Hippocampal formation (tissue), 2 donors: ENCODE measurements at places on chromosomes 3 and 15.

GRCh38 chr3:28917895-28918475 is 362.9 kb upstream of the RBMS3 start:
- DNase-seq, result no peak

- DNase-seq, result no peak
Measured at GRCh38 chr3:58210761-58211460, at the start of gene DNASE1L3. Gene DNASE1L3 (minus strand): TSS chr3:58210972. CDS start chr3:58210906, 66 bp downstream.

DNA sequence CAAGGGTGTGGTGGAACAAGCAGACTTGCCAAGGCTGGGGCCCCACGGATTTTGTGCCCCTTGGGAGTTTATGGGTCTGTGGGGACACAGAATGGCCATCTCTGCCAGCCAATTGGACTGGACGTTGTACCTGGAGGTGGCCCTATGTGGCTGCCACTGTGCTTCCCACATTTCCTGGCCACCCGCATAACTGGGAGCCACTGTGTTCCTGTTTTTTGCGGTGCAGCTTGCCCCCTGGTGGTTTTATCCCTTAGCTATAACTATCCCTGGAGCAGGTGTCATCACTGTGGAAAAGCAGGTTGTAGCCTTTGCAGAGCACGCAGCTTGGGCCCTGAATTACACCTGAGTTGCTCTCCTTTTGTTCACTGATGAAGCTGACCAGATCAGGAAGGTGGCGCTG is 306.3 kb downstream of the ZPLD1 start:
- no peak for DNase-seq

DNA sequence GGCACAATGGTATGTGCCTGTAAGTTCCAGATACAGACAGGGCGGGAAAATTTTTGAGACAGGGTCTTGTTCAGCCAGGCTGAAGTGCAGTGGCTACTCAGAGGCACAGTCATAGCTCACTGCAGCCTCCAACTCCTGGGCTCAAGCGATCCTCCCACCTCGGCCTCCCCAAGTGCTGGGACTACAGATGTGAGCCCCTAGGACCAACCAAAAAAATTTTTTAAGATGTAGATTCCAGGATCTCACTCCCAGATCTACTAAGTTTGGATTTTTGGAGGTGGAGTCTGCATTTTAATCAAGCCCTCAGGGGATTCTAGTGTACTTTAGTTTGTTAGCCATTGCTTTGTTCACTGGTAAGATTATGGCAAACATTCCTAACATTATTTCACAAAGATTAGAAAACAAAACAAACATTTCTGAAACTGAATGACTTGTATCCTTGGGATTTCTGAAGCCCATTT is 2.7 kb downstream of the LIPH start:
- no peak for DNase-seq

DNA sequence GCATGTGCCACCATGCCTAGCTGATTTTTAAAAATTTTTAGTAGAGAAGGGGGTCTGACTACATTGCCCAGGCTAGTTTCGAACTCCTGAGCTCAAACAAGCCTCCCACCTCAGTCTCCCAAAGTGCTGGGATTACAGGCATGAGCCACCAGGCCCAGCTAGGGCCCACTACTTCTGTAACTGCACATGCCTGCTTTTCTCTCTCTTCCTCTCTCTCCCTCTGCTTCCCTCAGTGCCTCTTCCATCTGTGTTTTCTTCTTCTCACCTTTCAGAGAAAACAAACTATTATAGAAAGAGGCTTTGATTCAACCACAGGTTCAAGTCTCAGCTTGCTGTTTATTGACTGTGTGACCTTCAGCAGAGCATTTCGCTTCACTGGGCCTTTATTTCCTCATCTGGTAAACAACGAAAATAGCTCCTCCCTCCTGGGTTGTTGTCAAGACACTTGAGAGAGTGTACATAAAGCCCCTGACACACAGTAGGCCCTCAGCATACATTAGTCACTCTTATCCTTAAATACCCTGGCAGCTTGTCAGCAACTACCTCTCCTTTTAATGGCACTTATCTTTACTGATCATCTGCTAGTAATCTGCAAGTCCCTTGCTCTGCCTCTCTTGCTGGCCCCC is 10.2 kb downstream of the TADA3 start:
- no peak for DNase-seq

- DNase-seq, result no peak
Measured at GRCh38 chr15:68145706-68146105, 59.4 kb downstream of the CALML4 start.

DNA sequence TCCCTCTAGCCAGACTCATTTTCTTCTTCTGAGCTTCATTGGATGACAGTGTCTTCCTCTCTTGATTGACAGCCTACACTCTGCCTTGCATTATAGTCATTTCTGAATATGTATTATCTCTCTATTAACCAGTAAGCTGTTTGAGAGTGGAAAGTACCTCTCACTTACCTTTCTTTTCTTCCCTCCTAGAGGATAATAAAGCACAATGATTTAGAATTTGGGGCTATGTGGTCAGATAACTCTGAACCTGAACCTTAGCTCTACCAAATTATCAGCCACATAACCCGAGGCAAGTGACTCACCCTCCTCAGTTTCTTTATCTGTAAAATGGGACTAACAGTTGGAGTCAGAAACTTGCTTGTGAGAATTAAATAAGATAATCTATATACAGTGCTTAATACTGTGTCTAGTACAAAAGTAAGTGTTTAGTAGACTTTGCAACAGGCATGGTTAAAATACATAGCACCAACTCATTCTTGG is 331.8 kb upstream of the TBL1XR1 start:
- DNase-seq, result no peak

- no peak for DNase-seq
Measured at GRCh38 chr3:139332092-139332491, 11.7 kb upstream of the MRPS22 start.

- DNase-seq, result no peak
Measured at GRCh38 chr3:120670576-120670975, 11.5 kb downstream of the HGD start.

- no peak for DNase-seq
Measured at GRCh38 chr3:143041903-143042302, 40.5 kb downstream of the U2SURP start.

DNA sequence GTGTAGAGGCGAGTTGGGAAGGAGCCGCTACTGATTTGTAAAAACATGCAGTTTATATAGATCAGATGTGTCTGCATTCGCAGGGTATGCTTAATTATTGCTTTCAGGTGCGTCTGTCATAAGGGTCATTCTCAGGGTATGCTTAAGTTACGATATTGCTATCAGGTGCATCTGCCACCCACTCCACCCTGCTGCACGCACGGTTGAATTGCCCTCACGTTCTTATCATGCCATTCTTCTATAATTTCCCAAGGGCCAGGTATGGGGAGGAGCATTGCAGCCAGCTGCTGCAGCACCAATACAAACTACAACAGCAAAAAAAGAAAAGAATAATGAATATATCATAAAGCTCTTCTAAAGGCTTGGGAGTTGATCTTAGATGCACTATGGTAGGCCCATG is 230.0 kb downstream of the KBTBD8 start:
- DNase-seq, result no peak

GRCh38 chr3:46300461-46300789 is 53.5 kb upstream of the CCR2 start:
- DNase-seq, result no peak

- no peak for DNase-seq
Measured at GRCh38 chr15:89136818-89137772, 48.8 kb downstream of the ABHD2 start.

DNA sequence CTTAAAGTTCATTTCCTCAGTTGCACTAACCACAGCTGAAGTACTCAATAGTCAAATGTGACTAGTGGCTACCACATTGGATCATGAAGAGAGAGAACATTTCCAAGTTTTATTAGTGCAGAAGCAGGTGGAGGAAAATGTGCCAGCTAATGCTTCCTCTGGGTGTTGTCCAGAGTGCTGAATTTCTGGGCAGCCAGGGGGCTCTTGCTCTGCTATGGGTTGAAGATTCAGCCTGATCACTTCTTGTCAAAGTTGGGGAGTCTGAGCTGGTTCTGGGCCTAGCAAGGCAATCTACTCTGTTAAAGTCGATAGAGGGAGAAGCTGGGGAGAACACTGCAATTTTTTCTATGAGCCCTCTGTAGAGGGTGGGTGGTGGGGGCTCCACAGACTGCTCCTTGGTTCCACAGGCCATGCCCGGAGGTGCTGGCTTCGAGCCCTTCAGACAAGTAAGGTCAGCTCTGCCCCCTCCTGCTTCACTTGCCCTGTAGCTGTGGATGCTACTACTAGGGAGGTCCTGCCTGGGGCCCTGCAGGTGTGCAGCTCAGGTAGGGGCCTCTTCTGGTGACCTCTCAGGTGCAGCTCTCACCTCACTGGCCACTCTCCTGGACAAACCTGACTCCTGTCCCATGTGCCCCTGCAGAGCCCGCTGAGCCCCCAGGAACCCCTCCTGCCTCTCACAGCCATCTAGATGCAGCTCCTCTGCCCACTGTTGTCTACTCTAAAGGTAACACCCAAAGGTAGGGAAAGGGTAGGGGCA is 8.2 kb downstream of the ALG3 start:
- DNase-seq, result no peak

GRCh38 chr3:174620855-174621472 is 238.2 kb upstream of the NAALADL2 start:
- no peak for DNase-seq

DNA sequence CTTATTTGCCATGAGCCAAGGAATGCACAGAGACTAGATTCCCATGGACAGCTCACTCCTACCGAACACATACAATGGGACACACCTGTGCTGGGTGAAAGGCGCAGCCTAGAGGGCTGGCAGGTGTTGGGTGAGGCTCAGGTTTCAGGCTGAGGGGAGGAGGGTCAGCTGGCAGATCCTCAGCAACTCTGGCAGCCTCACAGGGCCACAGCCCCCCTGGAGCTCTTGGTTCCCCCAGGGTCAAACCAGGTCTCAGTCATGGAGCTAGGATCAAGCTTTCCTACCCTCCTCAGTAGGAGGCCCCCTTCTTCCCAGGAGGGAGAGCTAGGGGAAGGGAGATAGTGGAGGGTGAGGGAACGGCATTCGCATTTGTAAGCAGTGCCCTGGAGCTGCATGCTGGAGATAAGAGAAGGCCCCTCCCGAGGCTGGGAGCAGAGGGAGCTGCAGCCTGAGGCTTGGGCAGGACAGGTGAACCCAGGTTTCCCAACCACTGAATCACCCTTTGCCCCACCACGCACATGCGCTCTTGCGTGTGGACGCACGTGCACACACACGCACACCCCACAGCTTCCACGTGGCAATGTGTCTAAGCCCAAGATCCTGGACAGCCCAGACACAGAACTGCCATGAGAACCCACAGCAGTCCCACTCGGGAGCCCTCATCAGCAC is 26.3 kb upstream of the TFRC start:
- DNase-seq, result no peak

GRCh38 chr15:94029495-94029894 is 201.9 kb upstream of the MCTP2 start:
- DNase-seq, result no peak

GRCh38 chr15:61175024-61175423 is 54.1 kb downstream of the RORA start:
- no peak for DNase-seq

DNA sequence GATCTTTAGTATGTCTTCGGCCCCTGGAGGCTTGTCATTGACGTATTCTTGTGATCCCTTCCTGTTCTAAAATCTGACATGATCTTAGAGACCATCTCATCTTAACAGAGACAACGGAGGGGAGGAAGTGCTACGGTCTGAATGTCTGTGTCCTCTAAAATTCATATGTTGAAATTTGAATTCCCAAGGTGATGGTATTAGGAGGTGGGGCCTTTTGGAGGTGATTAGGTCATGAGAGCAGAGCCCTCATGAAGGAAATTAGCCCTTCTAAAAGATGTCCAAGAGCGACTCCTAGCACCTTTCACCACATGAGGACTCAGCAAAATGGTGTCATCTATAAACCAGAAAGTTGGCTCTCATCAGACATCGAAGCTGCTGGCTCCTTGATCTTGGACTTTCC is 233.2 kb upstream of the CMC1 start:
- DNase-seq, result no peak
